ENCODE measurements at places on chromosomes 12 and 14. TPM values are rescaled to one million over a fixed set of nuclear protein-coding genes. Genes with fewer than 3 reads are reported as not detected.

Gene C12orf57
- 1.8 TPM for total RNA-seq

Gene LACRT
- not detected for total RNA-seq

Gene SPIC
- not detected for total RNA-seq

Gene SYNE2
- 9.7 TPM for total RNA-seq

Gene LRRC9
- total RNA-seq = not detected

Gene SERPINA1
- 1.2 TPM for total RNA-seq

Gene GALNT8
- total RNA-seq = not detected

Gene C14orf132
- 9.5 TPM for total RNA-seq

Gene HDAC7
- total RNA-seq = 29.4 TPM

Gene SLC4A8
- total RNA-seq = 14.4 TPM

Gene SLC10A1
- 0.03 TPM for total RNA-seq

Gene KLHL33
- not detected for total RNA-seq

Gene OLR1
- total RNA-seq = 26.5 TPM

Gene HCAR3
- total RNA-seq = not detected

Gene FOXA1
- 1.4 TPM for total RNA-seq

Gene KLHDC1
- total RNA-seq = 0.05 TPM

Gene NTS
- not detected for total RNA-seq

Gene CD27
- total RNA-seq = not detected

Gene KRT73
- total RNA-seq = not detected

Gene BATF
- total RNA-seq = not detected

Gene NRIP2
- not detected for total RNA-seq

Gene OR4K5
- not detected for total RNA-seq

Gene HOXC12
- total RNA-seq = not detected

Gene KRT78
- not detected for total RNA-seq

Gene ARMH4
- 3.1 TPM for total RNA-seq

Gene ASPG
- not detected for total RNA-seq

Gene BLOC1S1
- 96.1 TPM for total RNA-seq

Gene TEDC1
- total RNA-seq = 21.9 TPM

Gene C12orf54
- total RNA-seq = not detected

Measured in A172 (cell line).